ENCODE measurements at places on chromosomes 7 and 10.

GRCh38 chr10:104232613-104233102 lies 494 bp upstream of the CFAP43 start:
- no peak for DNase-seq

DNA sequence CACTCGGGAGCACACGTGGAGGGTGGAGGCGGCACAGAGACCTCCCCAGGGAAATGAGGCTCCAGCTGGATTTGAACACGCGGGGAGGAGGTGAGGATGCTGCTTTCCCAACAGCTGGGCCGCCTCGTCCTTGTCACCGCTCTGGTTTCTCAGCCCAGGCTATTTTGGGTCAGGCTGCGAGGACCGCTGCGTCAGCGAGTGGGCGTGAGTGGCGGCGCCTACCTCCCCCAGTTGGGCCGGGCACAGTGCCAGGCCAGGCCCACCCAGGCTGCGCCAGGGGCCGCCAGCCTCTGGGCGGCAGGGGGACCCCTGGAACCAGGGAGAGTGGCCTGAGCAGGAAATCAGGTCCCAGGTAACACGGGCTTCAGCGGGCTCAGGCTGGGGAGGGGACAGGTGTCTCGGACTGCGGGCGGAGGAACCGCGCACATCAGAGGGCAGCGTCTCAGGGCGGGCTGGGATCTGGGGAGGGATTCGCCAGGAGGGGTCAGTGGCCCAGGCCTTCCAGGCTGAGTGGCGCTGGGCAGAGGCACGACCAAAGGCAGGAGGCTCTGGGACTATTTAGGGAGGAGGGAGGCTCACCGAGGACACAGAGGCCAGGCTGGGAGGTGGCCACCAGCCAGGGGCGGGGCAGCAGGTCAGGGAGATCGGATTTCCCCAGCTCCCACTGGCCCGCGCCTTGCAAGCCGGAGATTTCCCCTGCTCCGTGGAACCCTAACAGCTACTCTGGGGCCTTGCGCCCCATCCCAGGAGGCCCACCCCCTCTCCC lies 125.2 kb upstream of the RET start:
- peak; percentile 55 for DNase-seq

- DNase-seq: no peak
These were observed 780.1 kb downstream of the PHTF2 start for GRCh38 chr7:78578686-78579085.

GRCh38 chr10:44571701-44572100 lies 186.8 kb upstream of the CXCL12 start:
- DNase-seq: no peak

GRCh38 chr10:102752934-102753664 lies 9.4 kb downstream of the WBP1L start:
- no peak for DNase-seq
